Germinal center (tissue), 1 donor: ENCODE measurements at places on chromosomes 2 and 18.

DNA sequence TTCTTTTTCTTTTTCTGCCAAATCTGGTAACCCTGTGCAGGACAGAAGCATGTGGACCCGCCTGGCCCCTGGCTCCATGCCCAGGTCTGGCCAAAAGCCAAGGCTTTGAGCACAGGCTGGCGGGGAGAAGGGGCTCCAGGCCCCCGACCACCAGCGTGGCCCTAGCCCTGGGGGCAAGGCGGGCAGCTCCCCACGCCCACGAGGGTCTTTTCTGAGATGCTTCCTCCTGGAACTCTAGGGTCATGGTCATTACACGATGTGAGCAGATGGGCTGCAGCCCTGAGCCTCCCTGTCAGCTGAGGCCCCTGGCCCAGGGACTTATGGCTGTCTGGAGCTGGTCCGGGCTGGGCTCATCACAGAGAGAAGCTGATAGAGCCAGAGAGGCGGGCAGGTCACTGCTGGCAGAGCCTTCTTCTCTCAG lies 5.7 kb upstream of the OTOS start:
- no peak for DNase-seq

GRCh38 chr18:51255693-51256092 lies 58.2 kb upstream of the MEX3C start:
- no peak for DNase-seq

GRCh38 chr2:132897111-132897510 lies 227.1 kb upstream of the LYPD1 start:
- no peak for DNase-seq

- no peak for DNase-seq
Observed at GRCh38 chr2:240958366-240959213, 39.8 kb upstream of the SNED1 start.

GRCh38 chr2:71680925-71681324 lies 227.6 kb downstream of the DYSF start:
- no peak for DNase-seq

GRCh38 chr2:9137379-9138150 lies 69.0 kb upstream of the ASAP2 start:
- no peak for DNase-seq

GRCh38 chr18:10029711-10030110 lies 115.9 kb downstream of the VAPA start:
- no peak for DNase-seq

DNA sequence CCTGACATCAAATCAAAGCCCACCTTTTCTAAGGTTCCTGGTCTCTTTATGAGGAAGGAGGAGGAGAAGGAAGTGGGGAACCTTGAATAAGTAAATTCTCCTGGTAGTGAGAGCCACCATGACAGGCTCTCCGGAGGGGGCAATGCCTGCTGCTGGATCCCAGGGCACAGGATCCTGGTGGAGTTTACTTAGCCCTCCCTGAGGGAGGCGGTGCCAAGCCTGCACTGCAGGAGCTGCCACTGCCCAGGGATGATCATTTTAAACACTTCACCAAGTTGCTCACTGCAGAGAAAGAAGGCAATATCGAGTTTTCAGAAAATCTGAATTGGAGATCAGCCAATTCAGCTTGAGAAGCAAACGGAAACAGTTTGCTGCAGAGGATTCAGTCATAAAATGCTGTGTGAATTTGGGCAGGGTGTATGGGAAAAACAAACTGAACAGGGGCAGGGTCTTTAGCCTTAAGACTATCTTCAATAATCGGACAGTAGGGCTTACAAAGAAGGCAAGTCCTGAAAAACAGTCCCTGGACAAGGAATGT lies 200.7 kb downstream of the RAD51AP2 start:
- no peak for DNase-seq

DNA sequence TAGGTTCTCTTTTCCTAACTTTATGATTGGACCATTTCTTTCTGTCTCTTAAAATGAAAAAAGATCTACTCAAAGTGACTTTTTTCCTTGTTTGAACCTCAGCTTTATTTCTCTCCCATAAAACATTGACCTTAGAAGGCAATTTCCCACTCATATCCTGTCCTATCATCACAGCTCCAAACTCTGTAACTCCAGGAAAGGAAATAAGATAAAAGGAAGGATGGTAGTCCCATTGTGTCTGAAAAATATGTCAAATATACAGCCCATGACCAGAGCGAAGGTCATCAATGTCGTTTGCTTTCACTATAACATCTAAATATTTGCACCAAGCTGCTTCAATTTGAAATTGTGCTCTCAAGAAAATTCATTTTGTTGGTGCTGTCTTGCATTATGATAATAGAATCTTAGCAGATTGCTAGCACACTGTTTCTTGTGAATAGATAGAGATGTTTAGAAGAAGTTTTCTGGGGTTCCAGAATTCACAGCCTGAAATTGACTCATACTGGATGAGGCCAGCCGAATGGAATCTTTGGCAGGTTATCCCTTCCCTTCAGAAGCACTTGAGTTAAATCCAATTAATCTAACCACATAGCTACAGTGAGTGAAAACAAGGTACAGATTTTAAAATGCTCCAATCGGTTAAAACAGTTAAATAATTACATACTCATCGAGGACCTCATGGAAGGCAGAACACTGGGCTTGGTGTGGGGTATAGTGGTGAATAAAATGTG lies 95.1 kb downstream of the CRIM1 start:
- no peak for DNase-seq

DNA sequence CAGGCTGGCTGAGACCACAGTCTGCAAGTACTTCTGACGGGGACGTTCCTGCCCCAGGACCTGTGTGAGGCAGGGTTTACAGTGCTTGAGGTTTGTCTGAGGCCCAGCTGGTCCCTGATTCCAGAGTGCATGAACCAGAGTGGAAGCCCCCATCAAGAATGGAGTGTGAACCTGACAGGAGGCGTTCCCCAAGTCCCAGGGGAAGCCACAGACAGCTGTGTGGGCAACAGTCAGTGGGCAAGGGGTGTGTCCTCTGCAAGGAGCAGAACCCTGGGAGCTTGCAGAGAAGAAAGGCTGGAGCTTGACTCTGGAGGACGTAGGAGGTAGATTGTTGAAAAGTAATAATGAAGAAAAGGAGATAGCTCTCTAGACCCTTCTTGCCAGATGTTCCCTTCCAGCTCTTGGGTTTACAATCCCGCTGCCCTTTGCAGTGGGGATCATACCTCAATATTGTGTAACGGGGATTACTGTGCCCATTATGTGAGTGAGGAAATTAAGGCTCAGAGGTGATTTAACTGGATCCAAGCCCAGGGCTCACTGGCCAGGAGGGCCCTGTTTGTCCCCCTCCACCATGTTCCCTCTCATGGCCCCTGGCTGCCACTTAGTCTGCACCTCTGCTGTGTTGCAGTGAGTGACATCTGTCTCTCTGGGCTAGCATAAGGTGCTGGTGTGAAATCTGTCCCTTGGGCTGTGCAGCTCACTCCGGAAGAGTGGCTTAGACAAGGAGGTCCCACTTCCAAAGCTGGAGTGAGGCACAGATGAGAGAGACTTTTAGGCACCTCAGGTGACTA lies 6.2 kb downstream of the DBI start:
- DNase-seq, result no peak

- peak; percentile 14 for DNase-seq
Observed at GRCh38 chr2:16281451-16282335, 341.3 kb downstream of the MYCN start.

GRCh38 chr2:37654419-37654818 lies 17.0 kb downstream of the CDC42EP3 start:
- DNase-seq, result no peak

DNA sequence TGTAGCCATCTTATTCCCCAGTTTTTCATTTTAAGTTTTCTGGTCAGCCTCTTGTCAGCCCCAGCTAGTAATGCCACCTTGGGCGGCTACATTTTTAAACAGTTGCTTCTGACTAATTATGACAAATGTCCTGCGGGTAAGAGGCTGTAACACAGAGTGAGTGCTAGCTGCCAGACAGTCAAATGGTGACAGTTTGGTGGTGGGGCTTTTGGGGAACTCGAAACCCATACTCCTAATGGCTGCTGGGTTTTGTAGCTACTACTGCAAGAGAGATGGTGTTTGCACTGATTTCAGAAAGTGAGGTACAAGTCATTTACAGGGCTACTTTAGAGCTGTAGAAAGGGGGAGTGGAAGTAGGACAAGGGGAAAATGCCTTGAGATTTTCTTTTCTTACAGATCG lies 48.2 kb downstream of the ZCCHC2 start:
- no peak for DNase-seq

DNA sequence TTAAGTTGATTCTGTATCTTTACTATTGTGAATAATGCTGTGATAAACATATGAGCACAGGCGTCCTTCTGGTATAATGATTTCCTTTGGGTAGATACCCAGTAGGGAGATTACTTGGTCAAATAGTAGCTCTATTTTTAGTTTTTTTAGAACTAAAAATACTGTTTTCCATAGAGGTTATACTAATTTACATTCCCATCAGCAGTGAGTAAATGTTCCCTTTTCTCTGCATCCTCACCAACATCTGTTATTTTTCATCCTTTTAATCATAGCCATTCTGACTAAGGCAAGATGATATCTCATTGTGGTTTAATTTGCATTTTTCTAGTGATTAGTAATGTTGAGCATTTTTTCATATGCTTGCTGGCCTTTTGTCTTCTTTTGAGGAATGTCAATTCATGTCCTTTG lies 35.1 kb downstream of the PMS1 start:
- DNase-seq, result no peak

DNA sequence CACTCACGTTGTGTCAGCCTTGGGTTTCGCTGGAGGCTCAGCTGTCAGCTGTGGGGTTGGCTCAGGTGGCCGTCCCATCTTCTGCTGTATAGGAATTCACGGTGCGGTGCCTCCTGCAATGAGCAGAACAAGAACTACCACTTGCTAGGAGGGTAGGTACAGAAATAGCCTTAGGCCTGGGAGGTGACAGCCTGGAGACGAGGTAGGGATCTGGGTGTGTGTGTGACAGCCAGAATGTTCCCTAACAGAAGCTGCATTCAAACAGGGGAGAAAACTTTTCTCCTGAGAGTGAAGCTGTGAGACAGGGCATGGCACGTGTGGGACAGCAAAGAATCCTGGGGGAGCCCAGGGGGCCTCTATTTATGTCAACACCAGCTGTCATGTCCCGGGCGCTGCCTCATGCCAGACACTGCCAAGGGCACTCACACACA lies 8.4 kb upstream of the MAL start:
- DNase-seq, result no peak

DNA sequence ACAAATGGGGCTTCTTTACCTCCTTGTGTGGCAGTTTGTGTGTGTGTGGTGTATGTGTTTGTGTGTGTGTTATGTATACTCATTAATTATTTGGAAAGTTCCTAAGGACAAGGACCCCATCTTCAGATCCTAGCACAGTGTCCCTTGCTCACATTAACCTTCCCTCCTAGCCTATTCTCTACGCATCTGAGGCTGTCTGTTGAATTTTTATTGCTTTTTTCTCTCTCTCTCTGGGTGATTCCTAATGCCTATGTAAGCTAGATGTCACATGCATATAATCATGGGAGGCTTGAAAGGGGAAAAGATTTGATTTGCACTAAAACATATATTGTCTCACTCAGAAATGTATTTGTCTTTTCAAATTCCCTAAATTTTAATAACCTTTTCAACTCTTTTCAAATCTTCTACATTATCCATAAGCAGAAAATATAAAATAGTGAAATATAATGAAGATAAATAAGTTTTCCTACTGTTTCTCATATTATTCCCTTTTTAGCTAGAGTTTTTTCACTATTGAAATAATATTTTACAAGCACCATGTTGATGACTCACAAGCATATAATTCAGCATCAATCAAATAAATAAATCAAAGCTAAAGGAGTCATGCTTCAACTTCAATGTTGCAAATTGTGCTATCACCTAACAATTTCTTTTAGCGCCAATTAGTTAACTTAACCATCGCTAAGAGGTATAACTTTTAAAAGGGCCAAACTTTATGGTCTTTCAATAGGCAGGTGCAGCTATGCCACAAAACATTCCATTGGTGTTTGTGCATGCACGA lies 199.0 kb upstream of the ERBB4 start:
- DNase-seq, result no peak

- no peak for DNase-seq
Observed at GRCh38 chr2:219273937-219274336, 5.2 kb upstream of the DNAJB2 start.

DNA sequence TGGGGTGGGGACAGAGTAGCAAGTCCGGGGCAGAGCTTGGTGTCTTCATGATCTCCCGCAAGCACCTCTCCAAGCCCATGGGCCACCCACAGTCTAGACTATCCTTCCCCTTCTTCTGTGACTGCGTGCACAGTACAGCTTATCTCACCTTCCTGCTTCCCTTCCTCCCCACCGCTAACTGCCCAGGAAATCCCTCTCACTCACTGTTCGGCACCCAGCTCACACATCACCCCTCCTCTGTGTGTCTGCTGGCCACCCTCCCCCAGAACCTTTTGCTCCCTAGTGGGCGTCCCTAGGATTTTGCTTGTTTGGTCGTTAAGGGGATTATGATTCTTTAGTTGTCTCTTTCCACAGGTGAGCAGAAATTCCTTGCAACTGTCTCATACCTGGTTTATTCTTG lies 31.5 kb upstream of the SMAD7 start:
- no peak for DNase-seq

- DNase-seq, result peak; percentile 41
Observed at GRCh38 chr2:160109939-160110673, 47.7 kb upstream of the PLA2R1 start.

GRCh38 chr2:199830531-199830930 lies 20.5 kb downstream of the FTCDNL1 start:
- DNase-seq, result no peak

- no peak for DNase-seq
Observed at GRCh38 chr2:207734264-207734635, 22.8 kb downstream of the CCNYL1 start.

- DNase-seq, result no peak
Observed at GRCh38 chr2:173291412-173291811, 63.3 kb upstream of the CDCA7 start.

- no peak for DNase-seq
Observed at GRCh38 chr2:214185546-214185945, 225.3 kb upstream of the VWC2L start.

GRCh38 chr2:236819275-236820002 lies 249.8 kb downstream of the ACKR3 start:
- DNase-seq, result no peak

- no peak for DNase-seq
Observed at GRCh38 chr2:28678175-28678855, 73.3 kb upstream of the PPP1CB start.

GRCh38 chr2:230869914-230870543 lies 5.3 kb downstream of the ITM2C start:
- DNase-seq, result no peak
